ENCODE measurements at places on chromosomes 3 and 15. TPM values are rescaled to one million over a fixed set of nuclear protein-coding genes. Genes with fewer than 3 reads are reported as not detected.
A peak's percentile ranks its signal among the peaks of the same experiment; 100 is the strongest.

DNA sequence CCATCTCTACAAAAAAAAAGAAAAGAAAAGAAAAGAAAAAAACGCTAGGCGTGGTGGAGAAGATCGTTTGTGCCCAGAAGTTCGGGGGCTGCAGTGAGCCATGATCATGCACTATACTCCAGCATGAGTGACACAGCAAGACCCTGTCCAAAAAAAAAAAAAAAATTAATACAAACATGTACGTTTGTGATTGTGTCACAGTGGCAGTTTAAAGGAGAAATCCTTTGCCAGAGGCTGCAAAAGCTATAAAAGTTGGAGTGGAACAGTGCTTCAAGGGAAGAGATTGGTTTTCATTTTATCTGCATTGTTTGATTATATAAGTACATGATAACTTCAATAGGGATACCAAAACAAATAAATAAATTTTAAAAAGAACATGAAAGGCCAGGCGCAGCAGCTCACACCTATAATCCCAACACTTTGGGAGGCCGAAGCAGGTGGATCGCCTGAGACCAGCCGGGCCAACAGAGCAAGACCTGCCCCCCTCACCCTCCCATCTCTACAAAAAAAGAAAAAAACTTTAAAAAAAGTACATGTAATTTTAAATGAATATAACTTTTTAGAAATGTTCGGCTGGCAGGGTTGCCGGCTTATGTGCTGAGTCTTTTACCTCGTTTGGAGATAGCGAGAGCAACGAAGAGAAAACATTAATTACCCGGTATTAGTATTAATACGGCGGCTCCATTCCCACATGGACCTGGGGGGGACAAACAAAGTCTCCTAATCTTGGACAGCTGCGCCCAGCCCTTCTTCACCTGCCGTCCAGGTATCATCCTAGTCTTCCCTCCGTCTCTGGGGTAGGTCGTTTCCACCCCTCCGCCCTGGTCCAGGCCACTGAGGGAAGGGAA lies 573 bp upstream of the DIS3L start:
- H3K27me3 ChIP-seq: no peaks in the 10 kb centered on the region
- H3K36me3 ChIP-seq: no peaks in the 10 kb centered on the region
- H3K4me1 ChIP-seq: peaks cover 9% of the 10 kb centered on the region
- H3K4me3 ChIP-seq: peak overlapping the region; percentile 73
- H3K27ac ChIP-seq: peak overlapping the region; percentile 88
- ATAC-seq: no peak

DNA sequence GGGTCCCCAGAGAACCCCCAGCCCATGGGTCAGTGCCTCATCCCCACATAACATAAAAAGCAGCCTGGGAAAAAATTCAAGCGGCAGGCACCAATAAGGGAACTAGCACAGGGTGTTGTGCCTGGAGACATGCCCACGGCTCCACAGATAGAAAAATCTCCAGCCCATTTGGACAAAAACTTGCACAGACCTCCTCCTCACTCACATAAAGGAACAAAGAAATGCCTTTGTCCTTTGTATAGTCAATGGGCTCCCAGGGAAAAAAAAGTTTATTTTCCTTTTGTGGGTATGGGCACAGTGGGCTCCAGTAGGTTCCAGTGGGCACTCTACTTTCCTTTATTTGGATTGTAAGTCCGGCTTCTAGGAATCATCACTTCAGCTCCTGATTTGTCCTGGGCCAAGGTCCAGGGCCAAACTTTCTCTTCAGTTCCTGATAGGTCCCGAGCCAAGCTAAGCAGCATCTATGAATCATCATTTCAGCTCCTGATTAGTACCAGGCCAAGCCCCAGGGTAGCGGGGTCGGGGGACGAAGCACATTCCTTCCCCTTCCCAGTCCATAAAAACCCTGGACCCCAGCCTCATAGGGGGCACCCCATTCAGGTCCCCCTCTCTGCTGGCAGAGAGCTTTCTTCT lies 1.6 kb upstream of the DNAH12 start:
- no peak overlapping the region for H3K27ac ChIP-seq
- no peaks in the 10 kb centered on the region for H3K36me3 ChIP-seq
- no peak overlapping the region for H3K4me3 ChIP-seq
- H3K4me1 ChIP-seq: peaks cover 12% of the 10 kb centered on the region
- H3K27me3 ChIP-seq: peaks cover 14% of the 10 kb centered on the region

DNA sequence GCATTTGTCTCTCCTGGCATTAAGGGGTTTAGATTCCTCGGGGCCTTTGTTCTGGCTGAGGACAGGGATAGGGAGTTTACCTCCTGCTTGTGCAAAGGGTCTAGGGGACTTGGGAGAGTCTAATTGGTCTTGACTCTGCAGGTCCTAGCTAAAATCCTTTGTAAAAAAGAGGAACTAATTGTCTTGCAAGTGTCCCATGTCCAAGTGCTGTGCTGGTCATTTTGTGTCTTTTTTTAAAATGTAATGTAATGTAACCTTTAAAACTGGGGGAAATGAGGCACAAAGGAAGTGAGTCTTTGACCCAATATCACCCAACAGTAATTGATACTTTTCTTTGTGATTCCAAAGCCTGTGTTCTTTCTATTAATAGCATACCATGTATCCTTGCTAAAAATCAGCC lies 14.9 kb upstream of the C3orf80 start:
- no peaks in the 10 kb centered on the region for H3K27me3 ChIP-seq
- ATAC-seq: no peak
- no peaks in the 10 kb centered on the region for H3K36me3 ChIP-seq
- H3K27ac ChIP-seq: no peak overlapping the region
- H3K4me3 ChIP-seq: no peak overlapping the region

- no peak overlapping the region for H3K27ac ChIP-seq
- H3K27me3 ChIP-seq: peaks cover 35% of the 10 kb centered on the region
- no peaks in the 10 kb centered on the region for H3K36me3 ChIP-seq
- ATAC-seq: peak; percentile 77
These were observed 21.1 kb upstream of the IQCF6 start for GRCh38 chr3:51799879-51800749.

- no peak overlapping the region for H3K4me3 ChIP-seq
- no peak for ATAC-seq
- no peaks in the 10 kb centered on the region for H3K27me3 ChIP-seq
- H3K4me1 ChIP-seq: no peaks in the 10 kb centered on the region
These were observed 215.0 kb upstream of the THBS1 start for GRCh38 chr15:39365873-39366272.

Gene LRRC3B
- 0.37 TPM for total RNA-seq

GRCh38 chr3:74036102-74036501 lies 411.4 kb upstream of the PDZRN3 start:
- H3K36me3 ChIP-seq: no peaks in the 10 kb centered on the region
- H3K27ac ChIP-seq: no peak overlapping the region
- H3K4me1 ChIP-seq: no peaks in the 10 kb centered on the region

Gene CGNL1
- total RNA-seq: 14.9 TPM

GRCh38 chr3:157373783-157374182 lies 62.9 kb upstream of the PTX3 start:
- no peaks in the 10 kb centered on the region for H3K4me1 ChIP-seq
- no peak for ATAC-seq
- no peak overlapping the region for H3K27ac ChIP-seq
- no peak overlapping the region for H3K4me3 ChIP-seq

- no peak overlapping the region for H3K27ac ChIP-seq
- no peaks in the 10 kb centered on the region for H3K4me1 ChIP-seq
- H3K4me3 ChIP-seq: no peak overlapping the region
- peaks cover 6% of the 10 kb centered on the region for H3K27me3 ChIP-seq
- ATAC-seq: no peak
- no peaks in the 10 kb centered on the region for H3K36me3 ChIP-seq
These were observed 69.2 kb upstream of the COL6A5 start for GRCh38 chr3:130276203-130276803.

Gene SEMA5B
- 0.69 TPM for total RNA-seq

GRCh38 chr15:40807888-40808461 lies 702 bp upstream of the DNAJC17 start:
- H3K4me3 ChIP-seq: peak overlapping the region; percentile 70
- peak overlapping the region; percentile 96 for H3K27ac ChIP-seq
- no peaks in the 10 kb centered on the region for H3K36me3 ChIP-seq
- no peaks in the 10 kb centered on the region for H3K27me3 ChIP-seq

DNA sequence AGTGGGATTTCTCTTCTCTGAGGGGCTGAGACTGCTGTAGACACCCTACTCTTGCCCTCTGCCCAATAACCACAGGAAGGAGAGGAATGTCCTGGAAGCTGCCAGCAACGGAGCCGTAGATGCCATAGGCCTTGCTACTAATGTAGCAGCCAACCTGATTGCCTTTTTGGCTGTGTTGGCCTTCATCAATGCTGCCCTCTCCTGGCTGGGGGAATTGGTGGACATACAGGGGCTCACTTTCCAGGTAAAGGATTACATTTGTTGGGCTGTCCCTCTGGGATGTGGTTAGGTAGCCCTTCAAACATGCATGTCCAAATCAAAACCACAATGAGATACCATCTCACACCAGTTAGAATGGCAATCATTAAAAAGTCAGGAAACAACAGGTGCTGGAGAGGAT lies 16.1 kb downstream of the SLC28A2 start:
- H3K4me3 ChIP-seq: no peak overlapping the region
- ATAC-seq: no peak

DNA sequence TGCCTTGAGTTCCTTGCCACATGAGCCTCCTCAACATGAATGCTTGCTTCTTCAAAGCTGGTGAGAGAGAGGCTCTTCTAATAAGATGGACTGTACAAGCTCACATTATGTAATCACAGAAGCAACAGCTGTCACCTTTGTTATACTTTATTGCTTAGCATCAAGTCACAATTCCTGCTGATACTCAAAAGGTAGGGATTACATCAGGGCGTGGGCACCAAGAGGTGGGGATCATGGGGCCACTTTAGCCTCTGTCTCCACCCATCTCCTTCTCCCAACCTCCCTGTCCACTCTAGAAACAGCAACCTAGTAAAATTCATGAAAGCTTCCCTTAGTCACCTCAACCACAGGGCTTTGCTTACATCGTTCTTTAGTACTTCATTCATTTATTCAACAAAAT lies 95.9 kb downstream of the FAM43A start:
- no peak overlapping the region for H3K4me3 ChIP-seq
- H3K27ac ChIP-seq: no peak overlapping the region
- no peaks in the 10 kb centered on the region for H3K36me3 ChIP-seq
- H3K27me3 ChIP-seq: no peaks in the 10 kb centered on the region

DNA sequence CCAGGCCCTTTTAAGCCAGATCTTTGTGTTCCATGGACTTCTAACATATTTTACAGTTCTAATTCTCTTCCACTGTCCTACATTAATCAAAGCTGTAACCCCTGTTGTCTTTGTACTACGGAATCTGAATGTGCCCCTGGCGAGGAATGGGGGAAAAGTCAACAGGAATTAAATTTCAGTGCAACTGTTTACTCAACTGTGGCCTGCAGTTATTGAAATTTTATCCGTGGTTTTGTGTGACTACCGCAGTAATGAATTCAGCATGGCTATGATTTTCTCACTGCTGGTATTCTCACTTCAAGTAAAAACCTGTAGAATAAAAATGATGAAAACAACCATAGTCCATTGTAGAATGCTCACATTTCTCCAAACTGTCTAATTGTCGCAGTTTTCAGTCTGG lies 388.0 kb downstream of the FOXP1 start:
- no peaks in the 10 kb centered on the region for H3K36me3 ChIP-seq
- no peaks in the 10 kb centered on the region for H3K4me1 ChIP-seq
- H3K27ac ChIP-seq: no peak overlapping the region
- ATAC-seq: no peak

DNA sequence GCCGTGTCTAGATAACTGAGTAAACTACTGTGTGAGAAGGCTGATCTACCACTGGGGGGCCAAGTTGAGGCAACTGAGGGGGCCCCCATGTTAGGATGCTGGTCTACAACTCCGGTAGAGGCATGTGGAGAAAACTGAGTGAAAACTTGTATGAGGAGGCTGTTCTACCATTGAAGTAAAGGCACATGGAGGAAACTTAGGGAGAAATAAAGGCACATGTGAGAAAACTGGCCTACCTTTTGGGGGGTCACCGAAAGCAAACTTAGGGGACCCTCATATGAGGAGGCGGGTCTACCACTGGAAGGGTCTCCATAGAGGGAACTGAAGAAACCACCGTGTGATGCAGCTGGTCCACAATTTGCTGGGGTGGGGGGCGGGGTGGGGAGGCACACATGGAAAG lies 155.2 kb downstream of the FBLN2 start:
- H3K27me3 ChIP-seq: peaks cover 59% of the 10 kb centered on the region
- H3K36me3 ChIP-seq: no peaks in the 10 kb centered on the region
- H3K27ac ChIP-seq: no peak overlapping the region

Gene RBP2
- total RNA-seq: not detected

- peaks cover 20% of the 10 kb centered on the region for H3K27me3 ChIP-seq
- no peaks in the 10 kb centered on the region for H3K4me1 ChIP-seq
- H3K36me3 ChIP-seq: no peaks in the 10 kb centered on the region
- H3K27ac ChIP-seq: no peak overlapping the region
- H3K4me3 ChIP-seq: no peak overlapping the region
These were observed 315.2 kb downstream of the UACA start for GRCh38 chr15:70447928-70448698.

GRCh38 chr15:65639509-65639908 lies 17.8 kb downstream of the SLC24A1 start:
- H3K27ac ChIP-seq: no peak overlapping the region
- H3K4me3 ChIP-seq: no peak overlapping the region
- H3K36me3 ChIP-seq: no peaks in the 10 kb centered on the region
- H3K4me1 ChIP-seq: no peaks in the 10 kb centered on the region

Gene ADAMTS9
- 42.9 TPM for total RNA-seq

DNA sequence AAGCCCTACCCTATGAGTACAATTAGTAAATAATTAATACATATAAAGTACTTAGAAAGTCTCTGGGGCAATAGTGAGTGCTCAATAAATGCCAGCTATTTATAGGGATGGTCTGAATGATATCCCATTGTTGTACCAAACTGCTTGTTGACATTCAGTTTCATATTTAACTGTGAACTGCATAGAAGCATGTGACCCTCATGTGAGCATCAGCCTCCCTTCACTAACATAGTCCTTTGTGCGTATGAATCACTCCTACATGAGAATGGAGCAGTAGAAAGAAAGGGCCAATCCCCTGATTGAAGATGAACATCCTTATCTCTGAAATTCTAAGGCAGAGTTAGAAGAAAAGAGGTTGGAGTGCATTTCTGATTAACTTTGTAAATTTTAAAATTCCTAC lies 68.7 kb upstream of the ATP10A start:
- H3K4me1 ChIP-seq: peaks cover 18% of the 10 kb centered on the region
- H3K27ac ChIP-seq: no peak overlapping the region
- no peak for ATAC-seq
- H3K36me3 ChIP-seq: no peaks in the 10 kb centered on the region
- H3K27me3 ChIP-seq: no peaks in the 10 kb centered on the region

Gene SHF
- total RNA-seq: 8.6 TPM

- no peak overlapping the region for H3K4me3 ChIP-seq
- peaks cover 3% of the 10 kb centered on the region for H3K4me1 ChIP-seq
- no peaks in the 10 kb centered on the region for H3K36me3 ChIP-seq
These were observed 48.8 kb upstream of the MANF start for GRCh38 chr3:51336261-51336660.

Gene AMOTL2
- 226 TPM for total RNA-seq

GRCh38 chr3:158950178-158950901 lies 148.5 kb downstream of the MFSD1 start:
- ATAC-seq: no peak
- no peaks in the 10 kb centered on the region for H3K27me3 ChIP-seq
- H3K4me1 ChIP-seq: no peaks in the 10 kb centered on the region
- H3K27ac ChIP-seq: no peak overlapping the region

GRCh38 chr3:55591888-55592287 lies 104.8 kb upstream of the WNT5A start:
- no peaks in the 10 kb centered on the region for H3K36me3 ChIP-seq
- H3K27me3 ChIP-seq: no peaks in the 10 kb centered on the region
- no peaks in the 10 kb centered on the region for H3K4me1 ChIP-seq
- H3K4me3 ChIP-seq: no peak overlapping the region
- ATAC-seq: peak; percentile 16

- no peak overlapping the region for H3K27ac ChIP-seq
- H3K36me3 ChIP-seq: no peaks in the 10 kb centered on the region
- no peak for ATAC-seq
- peaks cover 11% of the 10 kb centered on the region for H3K4me1 ChIP-seq
- H3K27me3 ChIP-seq: peaks cover 62% of the 10 kb centered on the region
These were observed 1.5 kb upstream of the VIPR1 start for GRCh38 chr3:42500909-42501308.
